ENCODE measurements at places on chromosomes 5 and 9. TPM values are rescaled to one million over a fixed set of nuclear protein-coding genes. Genes with fewer than 3 reads are reported as not detected.

- no peak overlapping the region for H3K27ac ChIP-seq
- DNase-seq: no peak
- no peak overlapping the region for H3K4me3 ChIP-seq
- H3K36me3 ChIP-seq: no peaks in the 10 kb centered on the region
- no peaks in the 10 kb centered on the region for H3K27me3 ChIP-seq
Measured at GRCh38 chr9:19465586-19466279, 56.9 kb downstream of the ACER2 start.

DNA sequence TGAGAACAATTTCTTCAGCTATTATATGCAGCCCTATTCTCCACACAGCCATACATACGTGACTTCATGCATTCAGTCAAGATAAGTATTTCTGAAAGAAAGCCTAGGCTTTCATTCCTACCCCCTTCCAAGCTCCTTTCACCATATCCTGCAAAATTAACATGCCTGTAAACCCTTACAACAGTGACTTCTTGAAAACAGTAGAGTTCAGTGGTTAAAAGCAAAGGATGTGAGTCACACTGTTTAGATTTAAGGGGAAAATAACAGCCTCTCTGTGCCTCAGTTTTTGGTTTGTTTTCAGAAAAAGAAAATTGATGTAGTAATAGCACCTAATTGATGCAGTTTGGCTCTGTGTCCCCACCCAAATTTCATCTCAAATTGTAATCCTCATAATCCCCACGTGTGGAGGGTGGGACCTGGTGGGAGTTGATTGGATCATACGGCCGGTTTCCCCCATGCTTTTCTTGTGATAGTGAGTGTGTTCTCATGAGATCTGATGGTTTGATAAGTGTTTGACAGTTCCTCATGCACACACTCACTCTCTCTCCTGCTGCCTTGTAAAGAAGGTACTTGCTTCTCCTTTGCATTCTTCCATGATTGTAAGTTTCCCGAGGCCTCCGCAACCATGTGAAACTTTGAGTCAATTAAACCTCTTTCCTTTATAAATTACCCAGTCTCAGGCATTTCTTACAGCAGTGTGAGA lies 264.8 kb downstream of the CETN3 start:
- H3K4me3 ChIP-seq: no peak overlapping the region
- H3K27ac ChIP-seq: no peak overlapping the region
- DNase-seq: no peak
- no peaks in the 10 kb centered on the region for H3K4me1 ChIP-seq

- H3K27ac ChIP-seq: no peak overlapping the region
- no peak for DNase-seq
- no peak overlapping the region for H3K4me3 ChIP-seq
- H3K27me3 ChIP-seq: no peaks in the 10 kb centered on the region
Measured at GRCh38 chr5:57940236-57940635, 457.6 kb upstream of the ACTBL2 start.

DNA sequence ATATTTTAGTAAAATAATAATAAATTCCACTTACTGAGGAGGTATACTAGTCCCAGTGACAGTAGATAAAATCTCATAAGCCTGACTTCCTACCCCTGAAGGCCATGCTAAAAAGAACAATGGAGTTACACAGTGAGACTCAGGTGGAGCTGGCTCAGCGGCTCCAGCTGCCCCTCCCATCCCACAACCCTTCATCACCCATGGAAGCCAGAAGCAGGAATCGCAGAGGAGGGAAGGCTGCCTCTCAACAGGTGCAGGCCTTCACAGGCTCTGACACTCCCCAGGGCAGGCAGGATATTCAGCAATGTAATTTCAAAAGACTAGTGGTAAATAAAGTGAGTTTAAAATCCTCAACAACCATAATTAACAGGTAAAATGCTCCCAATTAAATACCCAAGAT lies 67.5 kb downstream of the FANCC start:
- H3K4me3 ChIP-seq: no peak overlapping the region
- H3K27ac ChIP-seq: peak overlapping the region; percentile 44
- no peaks in the 10 kb centered on the region for H3K27me3 ChIP-seq
- no peaks in the 10 kb centered on the region for H3K36me3 ChIP-seq

DNA sequence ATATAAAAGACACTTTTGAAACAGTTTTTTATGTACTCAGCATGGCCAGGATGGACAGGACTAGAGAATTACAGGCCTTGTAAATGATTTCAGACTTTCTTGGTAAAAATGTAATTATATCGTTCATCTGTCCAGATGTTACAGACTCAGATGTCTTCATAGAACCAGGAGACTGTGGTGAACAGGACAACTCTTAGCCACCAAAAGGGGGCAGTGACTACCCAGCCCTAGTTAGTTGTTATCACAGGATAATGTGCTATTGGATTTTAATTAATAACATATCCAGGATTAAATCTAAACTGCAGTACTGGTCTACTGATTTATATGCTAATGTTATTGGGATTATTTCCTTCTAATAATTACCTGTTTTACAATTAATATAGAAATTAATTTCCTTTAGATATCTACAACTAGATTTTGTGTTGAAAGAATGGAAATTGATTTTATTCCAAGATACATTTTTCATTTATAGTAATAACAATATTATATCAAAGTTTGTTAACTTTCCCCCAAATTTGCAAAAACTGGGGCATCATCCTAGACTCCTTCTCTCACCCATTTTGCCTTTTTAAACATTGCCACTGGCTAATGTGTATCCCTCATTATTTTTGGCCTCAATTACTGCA lies 99.4 kb downstream of the MTREX start:
- peak; percentile 37 for DNase-seq
- H3K36me3 ChIP-seq: peaks cover 26% of the 10 kb centered on the region
- H3K4me3 ChIP-seq: no peak overlapping the region
- H3K4me1 ChIP-seq: no peaks in the 10 kb centered on the region
- H3K27me3 ChIP-seq: no peaks in the 10 kb centered on the region

- peaks cover 40% of the 10 kb centered on the region for H3K4me1 ChIP-seq
- H3K27ac ChIP-seq: no peak overlapping the region
- H3K36me3 ChIP-seq: no peaks in the 10 kb centered on the region
- DNase-seq: peak; percentile 61
- no peak overlapping the region for H3K4me3 ChIP-seq
- H3K27me3 ChIP-seq: no peaks in the 10 kb centered on the region
Measured at GRCh38 chr9:130186839-130187522, 14.8 kb downstream of the NCS1 start.

DNA sequence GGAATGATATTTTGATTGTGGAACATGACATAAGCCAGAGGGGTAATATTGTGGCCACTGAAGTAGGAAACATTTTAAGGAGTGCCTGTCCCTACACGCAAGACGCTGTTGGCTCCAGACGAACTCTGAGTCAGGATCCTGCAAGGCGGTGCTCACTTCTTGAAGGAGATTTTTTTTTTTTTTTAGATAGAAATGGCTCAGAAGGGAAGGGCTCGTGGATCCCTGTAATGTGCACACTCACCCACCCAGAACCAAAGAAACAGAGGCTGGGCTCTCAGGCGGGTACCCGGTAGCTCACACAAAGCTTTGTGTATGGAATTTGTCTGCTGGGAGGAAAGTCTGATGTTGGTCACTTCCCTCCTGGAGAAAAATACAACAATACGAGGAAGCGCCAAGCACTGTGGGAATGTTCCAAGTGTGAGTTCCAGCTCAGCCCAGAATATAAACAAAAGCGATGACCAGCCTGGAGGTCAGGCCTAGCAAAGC lies 25.7 kb downstream of the RAPGEF1 start:
- H3K27me3 ChIP-seq: no peaks in the 10 kb centered on the region
- no peak overlapping the region for H3K4me3 ChIP-seq
- no peak for DNase-seq
- no peak overlapping the region for H3K27ac ChIP-seq
- H3K36me3 ChIP-seq: no peaks in the 10 kb centered on the region

- no peaks in the 10 kb centered on the region for H3K27me3 ChIP-seq
- H3K4me3 ChIP-seq: no peak overlapping the region
- peaks cover 5% of the 10 kb centered on the region for H3K4me1 ChIP-seq
- no peak overlapping the region for H3K27ac ChIP-seq
- no peaks in the 10 kb centered on the region for H3K36me3 ChIP-seq
Measured at GRCh38 chr5:33398501-33398900, 42.3 kb upstream of the TARS1 start.

ADRB2 gene
- total RNA-seq: 0.40 TPM

GPRIN1 gene
- 0.67 TPM for total RNA-seq

PTGS1 gene
- total RNA-seq: 1.8 TPM

RAB3C gene
- total RNA-seq: 3.8 TPM

LEAP2 gene
- 3.6 TPM for total RNA-seq

ZNF189 gene
- 40.2 TPM for total RNA-seq

NDOR1 gene
- total RNA-seq: 5.1 TPM

PCDHAC2 gene
- 1.9 TPM for total RNA-seq

Data from neural progenitor cell (in vitro differentiated cells).